ENCODE measurements at places on chromosomes 11 and 22.

- DNase-seq = no peak
Measured at GRCh38 chr11:123698546-123699127, 42.8 kb downstream of the ZNF202 start.

- DNase-seq = no peak
Measured at GRCh38 chr11:119307219-119307618, 9.7 kb downstream of the MCAM start.

GRCh38 chr22:25668437-25668836 lies 73.6 kb upstream of the MYO18B start:
- DNase-seq = no peak

- no peak for DNase-seq
Measured at GRCh38 chr22:25930083-25930482, 188.1 kb downstream of the MYO18B start.

DNA sequence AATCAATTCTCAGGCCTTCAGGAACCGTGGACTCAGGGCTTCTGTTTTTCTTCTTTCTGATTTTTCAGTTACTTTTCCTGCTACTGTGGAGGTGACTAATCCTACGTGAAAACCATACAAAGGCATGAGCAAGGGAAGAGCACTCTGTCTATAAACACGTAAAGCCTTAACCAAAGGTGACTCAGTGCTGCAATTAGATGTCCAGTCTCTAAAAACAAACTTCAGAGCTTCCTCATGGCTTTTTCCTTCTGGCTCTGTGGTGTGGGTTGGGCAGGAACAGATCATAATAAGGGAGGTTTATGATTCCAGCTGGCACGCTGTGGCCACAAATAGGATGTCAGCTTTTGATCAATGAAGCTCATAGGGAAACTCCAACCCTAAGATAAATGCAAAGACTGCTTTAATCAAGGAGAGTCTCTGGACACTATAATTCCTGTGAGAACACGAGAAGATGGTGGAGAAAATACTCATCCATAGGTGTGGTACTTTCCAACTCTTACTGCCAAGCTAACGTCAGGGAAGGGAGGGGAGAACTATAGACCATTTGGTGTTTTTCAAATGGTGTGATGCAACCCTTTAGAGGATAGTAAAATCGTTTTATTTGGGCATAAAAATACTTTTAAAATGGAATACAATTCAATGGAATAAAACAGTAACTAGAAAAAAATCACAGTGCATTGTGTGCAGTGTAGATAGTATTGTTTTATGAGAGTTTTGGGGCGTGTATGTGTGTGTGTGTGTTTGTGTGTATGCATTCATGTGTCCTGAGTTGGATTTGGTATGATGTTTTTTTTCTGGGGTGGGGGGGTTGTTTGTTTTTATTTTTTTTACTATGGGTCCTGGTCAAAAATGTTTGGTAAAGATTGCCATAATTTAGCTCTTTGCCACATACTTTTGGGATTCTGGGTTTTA lies at the start of gene NXPE2:
NXPE2 (plus strand) TSS at position 403 of the 912 bp plus-strand sequence; CDS start at position 452, 49 bp downstream.
- no peak for DNase-seq

- peak; percentile 99 for DNase-seq
Measured at GRCh38 chr11:114400216-114400914, at the start of the genes C11orf71 and RBM7. Gene C11orf71, minus strand, starts transcription at chr11:114400511. Its CDS starts 180 bp downstream, at chr11:114400331. Gene RBM7, plus strand, starts transcription at chr11:114400666. Its CDS starts 6 bp downstream, at chr11:114400672.

DNA sequence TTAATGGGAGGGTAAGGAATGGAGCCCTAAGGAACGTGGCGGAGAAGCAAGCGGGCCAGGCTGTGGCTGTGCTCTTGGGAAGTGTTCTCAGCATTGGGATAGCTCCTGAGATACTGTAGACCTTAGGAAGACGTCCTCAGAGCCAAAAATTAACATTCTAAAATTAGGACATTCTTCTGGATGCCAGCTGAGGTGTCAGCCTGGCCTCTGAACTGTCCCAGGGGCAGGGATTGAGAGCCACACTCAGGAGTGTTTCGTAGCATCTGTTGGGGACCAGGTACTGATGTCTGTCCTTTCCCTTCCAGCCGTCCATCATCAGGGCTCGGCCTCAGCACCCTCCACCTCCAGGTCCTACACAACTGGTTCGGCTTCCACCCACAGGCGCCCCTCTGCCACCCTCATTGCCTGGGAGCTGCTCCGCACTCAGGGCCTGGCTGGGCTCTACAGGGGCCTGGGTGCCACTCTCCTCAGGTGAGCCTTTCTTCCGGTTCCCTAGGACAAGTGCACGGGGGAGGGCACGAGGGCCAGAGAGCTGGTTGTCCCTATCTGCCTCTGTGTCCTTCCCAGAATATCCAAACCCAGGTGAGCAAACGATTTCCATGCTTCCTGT lies 23.6 kb downstream of the SLC25A18 start:
- peak; percentile 66 for DNase-seq

DNA sequence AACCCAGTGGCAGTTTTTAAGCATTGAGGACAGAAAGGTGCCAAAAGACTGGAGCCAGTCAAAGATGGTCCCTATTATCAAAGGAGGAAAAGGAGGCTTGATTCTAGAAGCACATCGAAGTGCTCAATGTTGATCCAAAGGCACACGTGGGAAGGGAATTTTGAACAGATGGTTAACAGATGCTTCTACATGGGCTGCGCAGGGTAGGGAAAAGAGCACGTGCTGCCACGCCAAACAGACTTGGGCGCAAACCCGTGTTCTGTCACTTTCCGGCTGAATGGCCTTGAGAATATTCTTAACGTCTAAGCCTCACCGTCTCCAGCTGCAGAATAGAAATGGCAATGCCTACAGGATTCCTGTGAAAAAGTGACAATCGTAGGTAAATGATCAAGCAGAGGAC lies 217.9 kb upstream of the MTNR1B start:
- no peak for DNase-seq

GRCh38 chr11:121715405-121715804 lies 262.6 kb upstream of the SORL1-AS1 start:
- no peak for DNase-seq

DNA sequence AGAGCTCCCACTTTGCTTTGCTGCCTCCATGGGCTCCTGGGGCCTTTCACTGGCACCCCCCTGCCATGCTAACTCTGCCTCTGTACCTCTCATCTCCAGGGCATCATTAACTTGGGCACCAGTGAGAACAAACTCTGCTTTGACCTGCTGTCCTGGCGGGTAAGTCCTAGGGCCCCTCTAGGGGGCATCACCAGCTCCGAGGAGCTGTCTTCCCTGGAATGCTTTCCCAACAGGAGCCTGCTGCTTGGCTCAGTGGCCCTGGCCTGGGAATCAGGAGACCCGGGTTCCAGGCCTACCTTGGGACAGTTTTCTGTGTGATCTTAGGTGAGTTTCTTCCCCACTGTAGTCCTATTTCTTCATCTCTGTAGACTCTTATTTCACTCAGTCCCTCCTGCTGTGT lies 5.1 kb downstream of the ACCS start:
- DNase-seq = no peak

DNA sequence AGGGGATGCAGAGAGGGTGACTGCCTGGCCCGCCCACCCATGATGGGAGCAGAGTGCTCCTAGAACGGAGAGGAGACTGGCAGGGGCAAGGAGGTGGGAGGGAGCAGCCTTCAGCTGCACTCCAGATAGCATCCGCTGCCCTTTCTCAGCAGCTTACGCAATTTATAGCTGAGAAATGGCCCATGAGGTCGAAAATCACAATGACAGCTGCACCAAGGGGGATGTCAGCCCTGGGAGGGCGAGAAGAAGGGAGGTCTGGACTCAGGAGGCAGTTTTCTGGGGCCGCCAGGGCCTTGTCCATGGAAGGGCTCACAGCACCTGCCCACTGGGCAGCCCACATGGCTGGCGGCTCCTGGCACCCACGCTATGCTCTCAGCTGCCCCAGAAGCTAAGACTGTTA lies 17.6 kb upstream of the MOB2 start:
- no peak for DNase-seq

DNA sequence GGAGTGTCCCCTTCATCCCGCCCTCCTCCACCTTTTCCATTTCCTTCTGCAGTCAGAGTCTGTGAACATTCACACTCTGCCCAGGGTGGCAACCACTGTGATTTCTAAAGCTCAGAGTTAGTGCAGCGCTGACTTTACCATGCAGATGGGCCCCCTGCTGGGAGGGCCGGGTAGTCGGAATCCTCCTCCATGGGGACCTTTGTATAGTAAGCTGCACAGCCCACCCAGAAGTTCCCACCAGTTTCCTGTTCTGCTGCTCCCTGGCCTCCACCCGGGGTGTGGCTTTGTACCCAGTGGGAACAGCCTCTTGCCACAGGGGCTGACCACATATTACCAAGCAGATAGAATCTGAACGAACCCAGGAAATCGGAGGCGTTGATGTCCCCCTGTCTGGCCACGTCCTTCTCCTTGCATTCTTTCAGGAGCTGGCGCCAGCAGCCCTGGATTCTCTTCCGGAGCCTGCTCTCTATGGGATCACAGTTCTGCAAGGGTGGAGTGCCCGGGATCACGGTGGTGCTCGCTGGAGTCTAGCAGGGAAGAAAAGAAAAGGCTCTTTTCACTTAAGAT lies 125.3 kb downstream of the MPPED1 start:
- no peak for DNase-seq

GRCh38 chr11:62902932-62903331 lies 18.2 kb downstream of the CHRM1 start:
- DNase-seq = no peak

- DNase-seq = no peak
Measured at GRCh38 chr22:27238935-27239510, 562.5 kb downstream of the MN1 start.

- DNase-seq = no peak
Measured at GRCh38 chr22:22576244-22576988, 17.4 kb upstream of the PRAME start.

DNA sequence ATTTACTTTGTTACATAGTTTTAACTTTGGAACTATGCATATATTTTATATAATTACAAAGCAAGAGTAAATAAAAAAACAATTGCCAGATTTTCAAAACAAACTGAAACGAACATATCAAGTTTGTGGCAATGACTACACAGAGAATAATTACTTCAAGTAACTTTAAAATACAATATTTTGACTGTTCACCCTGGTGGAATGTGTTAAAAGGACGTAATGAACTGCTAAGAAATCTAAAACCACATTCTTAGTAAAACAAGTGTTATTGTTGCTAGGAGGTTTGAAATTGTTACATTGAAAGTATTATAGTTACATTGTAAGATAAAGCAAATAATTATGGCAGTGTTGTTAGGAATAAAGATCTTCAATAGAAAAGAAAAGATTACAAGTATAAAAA lies 71.4 kb downstream of the SFI1 start:
- no peak for DNase-seq

DNA sequence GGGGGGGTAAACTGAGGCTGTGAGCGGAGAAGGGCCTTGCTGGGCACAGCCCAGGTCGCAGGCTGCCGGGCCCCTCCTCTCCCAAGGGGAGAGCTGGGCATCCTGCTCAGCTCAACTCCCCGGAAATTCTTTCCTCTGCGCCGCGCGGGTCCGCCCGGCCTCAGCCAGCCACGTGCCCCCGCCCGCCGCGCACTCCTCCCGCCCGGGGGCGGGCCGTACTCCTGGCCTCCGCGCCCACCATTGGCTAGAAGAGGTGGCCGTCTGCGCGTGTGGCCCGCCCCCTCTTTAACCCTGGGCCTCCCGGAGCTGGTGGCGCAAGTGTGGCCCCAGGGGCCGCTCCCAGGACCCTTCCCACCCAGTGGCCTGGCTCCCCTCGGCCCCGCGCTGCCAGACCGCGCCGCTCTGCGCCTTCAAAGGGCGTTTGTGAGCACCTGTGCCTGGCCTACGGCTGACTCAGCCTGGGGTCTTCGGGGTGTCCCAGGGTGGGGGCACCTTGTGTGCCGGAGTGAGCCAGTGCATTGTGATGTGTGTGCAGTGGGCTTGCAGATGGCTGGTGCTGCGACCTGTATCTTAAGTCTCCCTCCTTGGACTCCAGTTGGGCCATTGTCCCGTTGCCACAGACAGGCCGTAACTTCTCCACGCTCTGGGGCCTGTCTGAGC lies 2.0 kb downstream of the MRGPRF start:
- DNase-seq = peak; percentile 74

GRCh38 chr11:14942745-14943144 lies 29.4 kb downstream of the CALCA start:
- DNase-seq = no peak

DNA sequence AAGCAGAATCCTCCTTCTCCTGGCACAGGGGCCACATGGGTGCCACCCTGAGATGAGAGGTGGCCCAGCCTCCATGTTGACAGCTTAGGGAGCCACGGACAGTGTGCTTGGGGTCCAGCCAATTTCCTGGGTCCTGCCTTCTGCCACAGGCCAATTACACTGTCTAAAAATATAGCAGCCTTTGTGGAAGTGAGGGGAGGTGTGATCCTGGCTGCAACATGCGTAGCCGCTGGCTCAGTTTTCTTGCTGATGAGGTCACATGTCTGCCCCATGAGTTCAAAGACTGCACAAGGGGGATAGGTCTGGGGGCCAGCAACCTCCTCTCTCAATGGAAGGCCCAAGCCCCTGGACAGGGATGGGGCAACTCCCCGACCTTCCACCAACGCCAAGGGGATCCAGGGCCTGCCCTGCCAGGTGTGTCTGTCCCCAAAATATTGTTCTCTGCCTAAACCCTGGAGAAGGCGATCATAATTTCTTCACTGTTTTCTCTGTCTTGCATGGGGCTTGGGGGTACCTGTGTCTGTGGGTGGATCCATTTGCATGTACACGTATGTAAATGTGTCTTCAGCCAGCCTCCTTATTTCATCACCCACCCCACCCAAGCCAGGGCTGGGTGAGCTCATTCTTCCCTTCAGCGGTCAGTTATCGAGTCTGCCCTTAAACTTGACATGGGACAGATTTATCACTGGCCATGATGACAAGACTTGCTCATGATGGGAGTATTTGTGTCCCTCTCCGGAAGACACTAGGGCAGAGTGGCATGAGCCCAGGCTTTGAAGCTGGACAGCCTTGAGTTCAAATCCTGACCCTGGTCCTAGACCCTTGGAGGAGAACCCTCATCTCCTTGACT lies 59.4 kb downstream of the OTOG start:
- DNase-seq = no peak

- DNase-seq = no peak
Measured at GRCh38 chr22:38799265-38800002, 5.5 kb upstream of the DNAL4 start.

- peak; percentile 41 for DNase-seq
Measured at GRCh38 chr22:44112191-44112590, 68.5 kb upstream of the PARVG start.

- DNase-seq = peak; percentile 46
Measured at GRCh38 chr11:2542406-2542805, 97.6 kb downstream of the KCNQ1 start.

DNA sequence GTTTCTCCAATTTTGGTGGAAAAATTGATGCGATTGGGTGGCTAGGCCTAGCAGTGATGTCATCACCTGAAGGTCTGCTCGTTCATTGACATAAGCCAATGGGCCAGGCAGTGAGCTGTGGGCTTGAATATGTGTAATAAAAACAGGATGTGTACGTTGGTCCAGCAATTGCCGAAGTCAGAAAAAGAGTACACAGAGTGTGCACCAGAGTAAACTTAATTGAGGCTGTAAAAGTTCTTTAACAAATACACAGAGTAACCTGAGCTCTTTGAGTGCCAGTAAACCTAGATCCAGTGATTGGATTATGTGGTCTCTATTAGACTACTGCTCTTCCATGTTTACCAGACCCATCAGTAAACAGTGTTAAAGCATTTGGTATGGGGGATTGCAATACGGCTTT lies 13.0 kb upstream of the GLYATL1 start:
- DNase-seq = no peak
